ENCODE measurements at places on chromosomes 1 and 21. TPM values are rescaled to one million over a fixed set of nuclear protein-coding genes. Genes with fewer than 3 reads are reported as not detected.

GRCh38 chr1:69794831-69795230 lies 227.1 kb downstream of the LRRC7 start:
- no peak for DNase-seq

DNA sequence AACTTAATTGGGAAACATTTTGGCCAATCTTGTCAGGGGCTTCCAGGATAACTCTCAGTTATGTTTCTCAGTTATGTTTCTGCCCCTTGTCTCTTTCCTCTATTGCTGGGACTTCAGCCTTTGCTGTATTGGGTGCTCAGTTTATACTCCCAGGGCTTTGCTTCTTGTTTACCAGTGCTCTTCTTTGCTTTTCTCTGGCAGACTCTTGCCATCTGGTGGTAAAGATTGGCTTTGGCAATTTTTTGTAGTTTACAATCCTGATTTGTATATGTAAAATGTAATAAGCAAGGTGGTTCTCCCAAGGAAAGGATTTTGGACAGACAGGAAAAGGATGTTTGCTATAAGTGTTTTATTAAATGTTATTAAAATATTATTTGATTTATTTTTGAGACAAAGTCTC lies 37.9 kb downstream of the FABP3 start:
- DNase-seq = peak; percentile 46

DNA sequence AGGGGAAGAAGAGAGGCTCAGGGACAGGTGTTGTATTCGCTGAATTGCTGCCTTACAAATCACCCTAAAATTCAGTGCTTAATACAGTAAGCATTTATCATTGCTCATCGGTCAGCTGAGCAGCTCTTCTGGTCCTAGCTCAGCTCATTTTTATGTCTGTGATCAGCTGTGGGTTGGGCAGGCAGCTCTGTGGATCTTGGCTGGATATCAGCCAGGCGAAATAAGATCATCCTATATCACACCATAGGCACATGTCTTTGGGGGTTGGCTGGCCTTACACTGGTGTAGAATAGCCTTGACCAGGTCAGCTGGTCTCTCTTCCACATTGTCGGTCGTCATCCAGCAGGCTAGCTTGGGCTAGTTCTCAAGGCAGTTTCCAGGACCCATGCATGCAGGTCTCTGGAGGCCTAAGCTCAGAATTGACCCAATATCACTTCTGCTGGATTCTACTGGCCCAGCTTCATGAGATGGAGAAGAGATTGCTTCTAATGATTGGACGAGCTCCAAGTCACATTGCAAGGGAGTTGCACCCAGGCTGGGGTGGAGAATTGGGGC lies 448.6 kb downstream of the KIF26B start:
- DNase-seq = no peak

Gene SMPDL3B
- not detected for total RNA-seq

Gene TRIM17
- not detected for total RNA-seq

DNA sequence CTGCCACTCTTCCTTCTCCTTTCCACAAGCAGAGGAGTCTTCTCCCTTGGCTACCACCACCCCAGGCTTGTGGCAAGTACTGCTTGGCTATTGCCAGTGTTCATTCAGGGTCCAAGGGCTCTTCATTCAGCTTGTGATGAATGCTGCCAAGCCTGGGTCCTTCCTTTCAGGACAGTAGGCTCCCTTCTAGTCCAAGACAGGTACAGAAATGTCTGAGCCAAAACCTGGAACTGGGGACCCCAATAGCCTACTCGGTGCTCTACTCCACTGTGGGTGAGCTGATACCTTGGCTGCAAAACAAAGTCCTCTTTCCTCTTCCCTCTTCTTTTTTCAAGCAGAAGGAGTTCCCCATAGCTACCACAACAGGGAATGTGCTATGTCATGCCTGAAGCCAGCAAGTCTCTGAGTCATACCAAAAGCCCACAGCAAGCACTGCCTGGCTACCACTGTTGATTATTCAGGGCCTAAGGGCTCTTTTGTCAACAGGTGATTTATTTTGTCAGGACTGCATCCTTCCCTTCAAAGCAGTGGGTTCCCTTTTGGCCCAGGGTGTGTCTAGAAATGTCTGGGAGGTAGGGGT lies 268.9 kb downstream of the HHAT start:
- peak; percentile 96 for DNase-seq

Gene OR2L3
- not detected for total RNA-seq

DNA sequence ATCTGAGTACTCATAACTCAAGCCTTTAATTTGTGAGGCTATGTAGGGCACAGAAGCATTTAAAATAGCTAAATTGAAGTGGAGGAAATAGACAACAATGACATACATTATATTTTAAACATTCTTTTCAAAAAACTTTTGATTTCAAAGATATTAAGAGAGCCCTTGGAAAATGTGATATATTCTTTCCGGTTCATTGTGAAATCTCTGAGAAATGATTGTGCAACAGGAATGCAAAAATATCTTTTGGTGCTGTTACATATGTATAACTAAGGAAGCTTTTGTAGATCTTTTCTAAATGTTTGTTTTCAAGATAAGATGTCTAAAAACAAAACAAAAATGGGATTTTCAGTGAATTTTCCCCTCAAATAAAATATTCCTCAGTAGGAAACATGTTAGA lies 185.2 kb downstream of the LEPR start:
- peak; percentile 3 for DNase-seq

GRCh38 chr1:109425391-109426280 lies 612 bp downstream of the PSMA5 start:
- peak; percentile 53 for DNase-seq

Gene NDUFS2
- total RNA-seq = 122 TPM

Gene DENND2C
- total RNA-seq = 3.1 TPM

- DNase-seq = peak; percentile 45
These were observed 20.2 kb downstream of the MRPL37 start for GRCh38 chr1:54220004-54220811.

- DNase-seq = peak; percentile 73
These were observed at the start of gene GNG12 for GRCh38 chr1:67832737-67833601. TSS of gene GNG12 (minus strand) at chr1:67833467. CDS start at chr1:67707686, 125,781 bp downstream.

Gene SLC1A7
- total RNA-seq = not detected

Gene KRTAP22-2
- total RNA-seq = not detected

- DNase-seq = peak; percentile 91
These were observed 3.5 kb upstream of the ARID1A start for GRCh38 chr1:26692211-26692792.

- no peak for DNase-seq
These were observed 185.8 kb upstream of the CHODL start for GRCh38 chr21:18058731-18059398.

- peak; percentile 65 for DNase-seq
These were observed at the start of gene KIRREL1 for GRCh38 chr1:157993147-157993917. TSS of gene KIRREL1 (plus strand) at chr1:157993645. CDS start at chr1:157993677, 32 bp downstream.

Gene APOBEC4
- total RNA-seq = not detected

DNA sequence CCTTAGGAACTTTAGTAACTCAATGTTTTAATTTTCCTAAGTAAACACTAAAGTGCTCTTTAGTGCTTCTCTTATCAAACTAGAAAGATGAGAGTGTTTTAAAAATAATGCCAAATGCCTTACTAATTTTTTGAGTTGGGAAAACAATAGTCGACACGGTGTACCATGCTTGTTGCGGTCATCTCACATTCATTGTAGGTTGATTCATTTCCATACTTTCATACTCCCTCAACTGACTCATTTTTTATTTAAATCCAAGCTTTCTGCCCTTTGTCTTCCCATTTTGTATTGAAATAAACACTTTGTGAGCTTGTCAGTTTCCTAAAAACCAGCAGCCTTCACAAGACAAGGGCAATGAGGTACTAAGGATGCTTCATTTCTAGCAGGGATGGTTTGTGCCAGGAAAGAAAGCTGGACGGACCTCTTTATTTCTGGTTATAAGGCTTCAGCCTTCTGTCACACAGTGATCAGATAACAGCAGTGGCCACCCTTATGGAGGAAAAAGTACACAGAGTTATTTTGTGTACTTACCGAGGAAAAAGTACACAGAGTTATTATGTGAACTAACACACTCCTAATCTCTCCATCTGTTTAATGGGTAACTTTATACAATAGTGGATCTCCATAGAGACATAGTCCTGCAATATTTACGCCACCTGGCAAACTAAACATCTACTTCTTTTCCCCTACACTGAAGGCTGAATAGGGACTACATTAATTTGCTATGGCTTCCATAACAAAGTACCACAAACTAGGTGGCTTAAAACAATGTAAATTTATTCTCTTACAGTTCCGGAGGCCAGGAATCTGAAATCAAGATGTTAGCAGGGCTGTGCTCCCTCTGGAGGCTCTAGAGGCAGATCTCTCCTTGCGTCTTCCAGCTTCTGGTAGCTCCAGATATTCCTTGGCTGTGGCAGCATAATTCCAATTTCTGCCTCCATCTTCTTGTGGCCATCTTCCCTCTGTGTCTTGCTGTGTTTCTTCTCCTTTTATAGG lies 13.0 kb upstream of the CCDC190 start:
- DNase-seq = peak; percentile 85

Gene NEK7
- total RNA-seq = 297 TPM

GRCh38 chr21:28126521-28127174 lies 866.0 kb downstream of the LTN1 start:
- DNase-seq = no peak

- no peak for DNase-seq
These were observed 990 bp upstream of the MRPS6 start for GRCh38 chr21:34072145-34073031.

DNA sequence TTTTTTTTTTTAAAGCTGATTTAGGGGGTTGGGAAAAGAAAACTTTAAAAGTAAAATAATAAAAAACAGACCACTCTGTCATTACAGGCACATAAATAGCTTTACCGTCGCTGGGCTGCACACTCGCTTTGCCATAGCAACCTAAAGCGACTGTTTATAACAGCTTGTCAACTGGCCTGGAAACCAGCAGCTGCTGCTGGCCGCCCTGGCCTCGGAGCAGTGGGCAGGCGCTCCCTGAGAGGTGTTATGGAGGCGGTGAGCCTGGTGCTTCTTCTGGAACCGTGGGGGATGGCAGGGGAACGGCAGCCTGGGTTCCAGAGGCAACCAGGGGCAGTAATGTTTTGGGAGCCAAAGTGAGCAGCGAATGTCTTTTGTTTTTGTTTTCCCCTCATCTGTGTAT lies 45.7 kb downstream of the ATP2B4 start:
- peak; percentile 88 for DNase-seq

Gene BSND
- total RNA-seq = not detected

- no peak for DNase-seq
These were observed 9.1 kb downstream of the RHOC start for GRCh38 chr1:112697781-112698201.

DNA sequence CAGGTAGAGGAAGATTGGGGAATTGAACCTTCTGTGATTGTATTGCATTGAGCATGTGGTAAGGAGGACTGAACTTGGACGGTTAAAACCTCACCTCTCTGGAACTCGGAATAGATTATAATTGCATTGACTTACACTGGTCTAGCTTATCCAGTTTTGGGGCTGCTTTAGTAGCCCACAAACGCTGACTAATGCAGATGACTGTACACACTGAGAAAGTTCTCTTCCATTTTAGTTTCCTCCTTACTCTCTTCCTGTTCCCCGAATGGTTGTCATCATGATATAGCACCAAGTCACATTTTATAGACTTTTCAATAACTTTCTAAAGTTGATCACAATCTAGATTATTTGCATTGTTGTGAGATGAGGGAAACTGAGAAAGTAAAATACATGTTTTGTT lies 78.2 kb downstream of the NFIA start:
- DNase-seq = peak; percentile 21

DNA sequence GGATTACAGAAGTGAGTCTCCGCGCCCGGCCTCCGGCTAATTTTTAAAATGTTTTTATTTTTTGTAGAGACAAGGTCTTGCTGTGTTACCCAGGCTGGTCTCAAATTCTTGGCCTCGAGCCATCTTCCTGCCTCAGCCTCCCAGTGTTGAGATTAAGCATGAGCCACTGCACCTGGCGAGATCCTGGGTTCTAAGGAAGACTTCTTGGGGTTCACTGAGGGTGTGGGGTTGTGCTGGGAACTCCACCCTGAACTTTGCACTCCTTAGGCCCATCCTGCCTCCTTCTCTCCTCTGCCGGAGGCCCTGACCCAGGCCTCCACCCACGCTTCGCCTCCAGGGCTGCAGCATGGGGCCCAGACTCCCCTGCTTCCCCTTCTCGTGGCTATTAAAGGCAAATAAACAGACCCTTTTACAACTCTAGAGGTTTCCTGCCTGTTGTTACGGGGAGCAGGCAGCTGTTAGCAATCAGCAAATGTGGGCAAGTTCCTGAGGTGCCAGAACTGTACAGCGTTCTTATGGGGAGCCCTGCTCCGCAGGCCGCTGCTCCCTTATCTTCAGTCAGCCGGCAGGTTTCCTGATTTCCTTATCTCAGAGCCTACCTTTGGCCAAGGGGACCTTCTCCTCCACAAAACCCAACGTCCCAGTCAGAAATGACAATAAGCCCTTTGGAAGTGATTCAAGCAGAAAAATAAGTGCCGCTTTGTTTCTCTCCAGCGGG lies 41.0 kb upstream of the LIN9 start:
- DNase-seq = no peak

GRCh38 chr1:182433580-182433979 lies 16.4 kb upstream of the RGSL1 start:
- DNase-seq = no peak

Gene FCMR
- not detected for total RNA-seq

DNA sequence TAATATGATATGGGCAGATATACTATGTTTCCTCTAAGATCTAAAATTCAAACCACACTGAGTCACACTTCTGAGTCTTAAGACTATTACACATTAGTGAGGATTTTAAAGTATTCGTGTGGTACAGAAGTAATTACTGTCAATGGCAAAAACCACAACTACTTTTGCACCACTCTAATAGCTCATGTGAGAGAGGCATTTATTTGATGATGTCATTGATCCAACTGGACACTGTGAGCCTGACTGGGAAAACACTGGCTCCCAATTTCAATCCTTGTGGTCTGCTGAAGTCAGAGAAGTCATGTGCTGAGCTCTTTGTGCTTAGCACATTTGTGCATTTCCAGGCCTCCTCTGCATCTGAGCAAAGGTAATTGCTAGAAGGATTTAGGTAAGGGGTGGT lies 377.8 kb downstream of the USH2A start:
- DNase-seq = peak; percentile 98

Gene OLIG2
- total RNA-seq = not detected

GRCh38 chr1:62625415-62625814 lies 28.1 kb downstream of the ANGPTL3 start:
- peak; percentile 49 for DNase-seq

- no peak for DNase-seq
These were observed 877 bp downstream of the IRF2BP2 start for GRCh38 chr1:234608911-234609690.

Gene SRP9
- total RNA-seq = 230 TPM

DNA sequence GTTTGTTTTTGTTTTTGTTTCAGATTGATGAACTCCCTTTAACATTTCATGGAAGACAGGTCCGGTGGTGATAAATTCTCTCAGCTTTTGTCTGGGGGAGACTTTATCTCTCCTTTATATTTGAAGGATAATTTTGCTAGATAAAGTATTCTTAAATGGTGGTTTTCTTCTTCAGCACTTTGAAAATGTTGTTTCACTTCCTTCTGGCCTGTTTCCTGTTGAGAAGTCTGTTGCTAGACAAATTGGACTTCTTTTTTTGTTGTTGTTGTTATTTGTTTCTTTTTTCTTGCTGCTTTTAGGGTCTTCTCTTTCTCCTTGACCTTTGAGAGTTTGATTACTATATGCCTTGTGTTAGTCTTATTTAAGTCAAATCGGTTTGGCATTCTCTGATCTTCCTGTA lies 50.8 kb downstream of the CRP start:
- DNase-seq = no peak

GRCh38 chr21:44724196-44724595 lies 12.8 kb upstream of the TSPEAR start:
- no peak for DNase-seq

Gene SKI
- total RNA-seq = 3.9 TPM
